H7 (cell line): ENCODE measurements at places on chromosomes 3 and 15. TPM values are rescaled to one million over a fixed set of nuclear protein-coding genes. Genes with fewer than 3 reads are reported as not detected.

DNA sequence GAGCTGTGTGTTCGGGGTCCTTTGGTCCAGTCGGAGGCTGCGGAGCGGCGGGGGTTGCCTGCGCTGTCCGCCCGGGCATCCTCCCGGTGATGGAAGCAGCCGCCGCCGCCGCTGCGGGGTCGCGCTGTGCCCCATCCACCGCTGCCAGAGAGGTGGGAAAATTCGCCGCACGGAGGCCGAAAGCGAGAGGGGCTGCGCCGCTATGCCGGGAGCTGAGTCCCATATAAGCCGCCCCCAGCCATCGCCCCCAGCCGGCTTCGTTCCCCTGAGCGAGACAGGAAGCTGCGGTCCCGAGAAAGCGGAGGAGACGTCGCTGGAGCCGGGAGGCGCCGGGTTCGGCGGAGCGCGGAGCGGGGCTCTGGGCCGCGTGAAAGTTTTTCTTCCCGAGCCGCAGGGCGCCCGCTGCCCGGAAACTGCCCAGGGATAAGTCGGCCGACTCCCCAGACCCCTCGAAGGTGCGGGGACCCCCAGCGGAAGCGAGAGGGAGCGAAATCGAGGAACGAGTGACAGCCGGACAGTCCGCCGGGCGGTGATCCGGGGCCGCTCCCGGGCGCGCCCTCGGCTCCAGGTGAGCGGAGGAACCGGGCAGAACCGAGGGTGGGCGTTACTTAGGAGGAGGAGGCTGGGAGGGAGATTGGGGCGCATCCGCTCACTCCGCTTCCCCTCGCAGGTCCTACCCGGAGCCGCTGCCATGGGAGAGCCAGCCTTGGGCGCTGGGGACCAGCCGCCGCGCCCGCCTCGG, 574 bp downstream of the CHST2 start:
- no peak for DNase-seq

GRCh38 chr3:149969940-149970715, 567 bp downstream of the PFN2 start:
- peak; percentile 75 for DNase-seq

- DNase-seq, result no peak
These were observed 210.1 kb upstream of the NR2E3 start for GRCh38 chr15:71600237-71600636.

The IQCF5 gene
- total RNA-seq, result not detected in 2 replicates

The MKRN3 gene
- total RNA-seq, result not detected in 2 replicates

DNA sequence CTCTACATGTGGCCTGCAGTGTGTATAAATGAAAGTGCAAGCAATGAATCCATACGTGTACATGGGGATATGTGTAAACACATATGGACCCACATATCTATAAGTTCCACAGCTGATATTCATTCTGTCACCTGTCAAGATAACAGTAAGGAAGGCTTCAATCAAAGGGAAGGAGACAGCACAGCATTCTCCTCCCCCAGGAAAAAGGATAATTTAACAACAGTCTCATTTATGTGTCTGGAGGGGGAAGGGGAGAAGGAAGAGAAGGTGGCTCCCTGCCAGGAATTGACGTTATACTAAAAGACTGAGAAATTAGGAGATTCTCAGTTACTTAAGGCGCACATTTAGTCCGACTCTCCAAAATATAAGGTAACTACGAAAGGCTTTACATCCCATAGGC, 345.9 kb downstream of the FOXP1 start:
- DNase-seq, result no peak

GRCh38 chr3:163490119-163490518, 1588.2 kb downstream of the SI start:
- peak; percentile 21 for DNase-seq

- DNase-seq, result no peak
These were observed 656.3 kb downstream of the RBMS3 start for GRCh38 chr3:29937185-29937584.

- no peak for DNase-seq
These were observed 158.3 kb downstream of the TMEM108 start for GRCh38 chr3:133196527-133196926.

The KLHL40 gene
- total RNA-seq, result not detected in 2 replicates

The CTXND1 gene
- 0.15 TPM in 1 of 2 replicates, not detected in the other for total RNA-seq
